ENCODE measurements at places on chromosomes 11 and 22.
A peak's percentile ranks its signal among the peaks of the same experiment; 100 is the strongest.

DNA sequence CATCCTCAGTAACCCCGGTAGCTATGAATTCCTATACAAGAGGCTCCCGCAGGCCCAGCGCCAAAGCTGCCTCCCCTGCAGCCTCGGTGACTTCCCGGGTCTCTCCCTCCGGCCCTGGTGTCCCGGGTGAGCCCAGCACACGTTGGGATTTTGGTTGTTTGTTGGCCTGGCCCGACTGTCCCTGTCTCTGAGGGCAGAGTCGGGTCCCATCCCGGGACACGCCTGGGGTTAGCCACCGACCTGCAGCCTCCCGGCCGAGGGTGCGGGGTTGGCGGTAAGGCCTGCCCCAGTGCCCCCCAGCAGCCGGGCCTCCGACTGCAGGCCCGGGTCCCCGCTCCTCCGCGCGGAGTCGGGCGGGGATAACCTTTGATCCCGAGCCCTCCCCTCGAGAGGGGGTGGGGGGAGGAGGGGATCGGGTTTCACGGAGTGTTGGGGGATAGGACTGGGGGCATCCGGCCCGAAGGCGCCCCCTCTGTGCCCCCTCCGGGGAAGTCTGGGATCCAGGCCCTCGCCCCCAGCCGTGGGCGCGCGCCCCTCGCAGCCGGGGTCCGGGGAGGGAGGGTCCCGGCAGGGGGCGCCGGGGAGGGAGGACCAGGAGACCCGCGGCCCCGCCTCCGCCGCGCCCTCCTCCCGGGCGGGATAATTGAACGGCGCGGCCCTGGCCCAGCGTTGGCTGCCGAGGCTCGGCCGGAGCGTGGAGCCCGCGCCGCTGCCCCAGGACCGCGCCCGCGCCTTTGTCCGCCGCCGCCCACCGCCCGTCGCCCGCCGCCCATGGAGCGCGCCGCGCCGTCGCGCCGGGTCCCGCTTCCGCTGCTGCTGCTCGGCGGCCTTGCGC lies at the start of gene FBLN1:
FBLN1 (plus strand) TSS at position 669 of the 835 bp plus-strand sequence; CDS start at position 772, 103 bp downstream.
- DNase-seq, result no peak
- H3K4me3 ChIP-seq, result peak within 1 kb of the TSS; percentile 71
- H3K4me1 ChIP-seq, result peaks cover 9% of the 10 kb centered on the region
- peak within 1 kb of the TSS; percentile 34 for H3K27ac ChIP-seq
- H3K27me3 ChIP-seq, result no peaks in the 10 kb centered on the region

- no peak for DNase-seq
- H3K27me3 ChIP-seq, result no peaks in the 10 kb centered on the region
- H3K36me3 ChIP-seq, result peaks cover 36% of the 10 kb centered on the region
- H3K27ac ChIP-seq, result peak overlapping the region; percentile 41
- H3K4me3 ChIP-seq, result peak overlapping the region; percentile 45
These were observed 912 bp downstream of the PTPRCAP start for GRCh38 chr11:67436459-67437081.

DNA sequence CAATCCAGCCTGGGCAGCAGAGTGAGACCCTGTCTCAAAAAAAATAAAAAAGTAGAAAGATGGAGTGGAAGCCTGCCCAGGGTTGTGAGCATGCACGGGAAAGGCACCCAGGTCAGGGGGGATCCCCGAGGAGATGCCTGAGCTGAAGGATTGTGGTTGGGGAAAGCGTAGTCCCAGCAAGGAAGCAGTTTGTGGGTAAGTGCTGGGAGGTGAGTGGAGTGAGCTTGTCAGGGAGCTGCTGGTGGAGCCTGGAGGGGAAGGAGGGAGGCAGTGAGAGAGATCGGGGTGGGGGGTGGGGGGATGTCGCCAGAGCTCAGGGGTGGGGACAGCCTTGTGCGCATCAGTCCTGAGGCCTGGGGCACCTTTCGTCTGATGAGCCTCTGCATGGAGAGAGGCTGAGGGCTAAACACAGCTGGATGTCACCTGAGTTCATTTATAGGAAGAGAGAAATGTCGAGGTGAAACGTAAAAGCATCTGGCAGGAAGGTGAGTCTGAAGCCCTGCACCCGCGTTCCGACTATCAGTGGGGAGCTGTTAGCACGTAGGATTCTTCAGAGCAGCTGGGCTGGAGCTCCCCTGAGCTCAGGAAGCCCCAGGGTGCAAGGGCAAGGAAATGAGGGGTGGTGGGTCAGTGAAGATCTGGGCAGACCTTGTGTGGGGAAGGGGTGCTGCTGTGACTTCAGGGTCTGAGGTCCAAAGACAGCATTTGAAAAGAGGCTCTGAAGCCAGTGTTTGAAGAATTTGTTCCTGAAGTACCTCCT lies 10.2 kb downstream of the TMEM121B start:
- H3K36me3 ChIP-seq, result peaks cover 31% of the 10 kb centered on the region
- no peaks in the 10 kb centered on the region for H3K27me3 ChIP-seq
- no peak overlapping the region for H3K27ac ChIP-seq
- DNase-seq, result no peak
- H3K4me1 ChIP-seq, result no peaks in the 10 kb centered on the region
- no peak overlapping the region for H3K4me3 ChIP-seq

DNA sequence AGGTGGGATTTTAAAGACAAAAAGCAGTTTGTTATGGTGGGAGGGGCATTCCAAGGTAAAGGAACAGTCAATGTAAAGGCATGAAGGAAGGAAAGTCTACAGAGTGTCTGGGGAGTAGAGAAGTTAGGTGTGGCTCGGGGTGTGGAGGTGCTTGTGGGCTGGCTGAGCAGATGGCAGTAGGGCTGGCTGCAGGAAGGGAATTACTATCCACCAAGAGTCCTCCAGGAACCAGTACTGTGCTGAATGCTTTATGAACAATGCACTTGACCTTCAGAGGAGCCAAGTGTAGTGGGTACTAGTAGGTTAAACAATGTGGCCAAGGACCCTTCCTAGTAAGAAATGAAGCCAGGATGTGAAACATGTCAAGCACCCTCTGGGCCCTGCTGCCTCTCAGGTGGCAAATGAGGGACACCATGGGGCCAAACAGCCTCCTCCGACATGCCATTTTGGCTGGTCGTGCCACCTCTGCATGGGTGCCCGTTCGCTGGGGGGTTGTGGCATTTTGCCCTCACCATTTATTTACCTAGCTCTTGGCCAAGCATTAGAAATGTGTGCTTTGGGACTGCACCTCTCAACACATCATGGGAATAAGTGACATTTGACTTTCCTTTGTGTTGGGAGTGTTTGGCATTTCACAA lies 123.6 kb upstream of the TENM4 start:
- no peaks in the 10 kb centered on the region for H3K36me3 ChIP-seq
- no peak for DNase-seq

- no peak overlapping the region for H3K27ac ChIP-seq
- H3K27me3 ChIP-seq, result no peaks in the 10 kb centered on the region
- no peaks in the 10 kb centered on the region for H3K4me1 ChIP-seq
- DNase-seq, result no peak
These were observed 242.7 kb upstream of the NCAM1 start for GRCh38 chr11:112718483-112718882.

DNA sequence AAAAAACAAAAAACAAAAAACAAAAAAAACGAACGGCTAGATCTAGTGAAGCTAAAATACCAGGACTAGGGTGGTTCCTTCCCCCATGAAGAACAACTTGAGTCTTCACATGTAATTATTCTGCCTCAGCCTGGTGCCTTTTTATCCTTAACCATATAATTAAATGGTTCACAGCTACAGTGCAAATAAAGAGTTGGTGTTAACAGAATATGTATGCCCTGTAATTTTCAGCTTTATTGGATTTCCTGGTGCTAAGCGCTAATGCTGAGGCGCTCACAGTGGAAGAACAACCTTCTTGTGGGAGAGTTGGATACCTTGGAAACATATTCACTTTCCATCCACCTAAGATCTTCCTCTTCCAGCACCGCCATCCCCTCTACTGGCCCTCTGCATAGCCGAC lies 158.5 kb upstream of the SORL1-AS1 start:
- H3K4me3 ChIP-seq, result no peak overlapping the region
- no peak overlapping the region for H3K27ac ChIP-seq
- DNase-seq, result no peak
- no peaks in the 10 kb centered on the region for H3K4me1 ChIP-seq

DNA sequence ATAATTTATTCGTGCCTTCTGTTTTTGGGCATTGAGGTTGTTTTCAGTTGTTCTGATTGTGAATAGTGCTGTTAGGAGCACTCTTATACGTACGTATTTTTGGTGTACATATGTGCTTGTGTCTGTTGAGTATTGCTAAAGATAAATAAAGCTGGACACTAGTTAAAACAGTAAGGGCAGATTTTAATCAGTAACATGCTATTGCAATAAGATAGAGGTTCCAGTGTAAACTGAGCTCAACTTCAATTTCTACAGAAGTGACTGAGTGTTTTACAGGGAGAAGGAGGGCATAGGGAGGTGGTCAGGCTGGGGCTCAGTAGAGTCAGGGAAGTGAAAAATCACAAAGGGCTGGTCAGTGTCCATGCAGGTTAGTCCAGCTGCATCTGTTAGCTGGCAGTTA lies 76.0 kb upstream of the PARVA start:
- H3K4me3 ChIP-seq, result no peak overlapping the region
- no peaks in the 10 kb centered on the region for H3K4me1 ChIP-seq
- no peaks in the 10 kb centered on the region for H3K27me3 ChIP-seq
- DNase-seq, result no peak

GRCh38 chr11:47003180-47003877 lies 66.8 kb downstream of the CSTPP1 start:
- H3K4me1 ChIP-seq, result peaks cover 25% of the 10 kb centered on the region
- no peaks in the 10 kb centered on the region for H3K36me3 ChIP-seq
- H3K4me3 ChIP-seq, result no peak overlapping the region
- H3K27ac ChIP-seq, result no peak overlapping the region
- H3K27me3 ChIP-seq, result no peaks in the 10 kb centered on the region

- peaks cover 6% of the 10 kb centered on the region for H3K4me1 ChIP-seq
- no peak overlapping the region for H3K4me3 ChIP-seq
- no peaks in the 10 kb centered on the region for H3K27me3 ChIP-seq
- DNase-seq, result no peak
- no peaks in the 10 kb centered on the region for H3K36me3 ChIP-seq
- H3K27ac ChIP-seq, result no peak overlapping the region
These were observed 26.6 kb downstream of the RAB30 start for GRCh38 chr11:83044958-83045712.

DNA sequence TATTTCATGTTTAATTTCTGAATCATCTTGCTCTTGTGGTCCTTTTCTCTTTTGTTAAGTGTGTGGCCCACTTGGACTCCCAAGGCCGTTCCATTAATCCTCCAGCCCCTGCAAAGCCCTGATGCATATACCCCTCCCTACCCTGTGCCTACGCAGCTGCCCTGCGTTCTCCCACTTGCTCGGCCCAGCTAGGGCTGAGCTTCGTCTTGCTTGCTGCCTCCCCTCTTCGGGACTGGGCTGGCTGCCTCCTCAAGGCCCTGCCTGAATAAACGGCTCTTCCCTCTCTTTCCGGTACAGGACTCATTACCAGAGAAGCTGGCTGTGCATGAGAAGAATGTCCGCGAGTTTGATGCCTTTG lies 28.5 kb downstream of the ARHGAP1 start:
- H3K4me1 ChIP-seq, result peaks cover 36% of the 10 kb centered on the region
- no peak overlapping the region for H3K4me3 ChIP-seq
- DNase-seq, result no peak

- H3K4me3 ChIP-seq, result no peak overlapping the region
- DNase-seq, result no peak
- H3K27ac ChIP-seq, result no peak overlapping the region
- no peaks in the 10 kb centered on the region for H3K27me3 ChIP-seq
- H3K4me1 ChIP-seq, result no peaks in the 10 kb centered on the region
- H3K36me3 ChIP-seq, result no peaks in the 10 kb centered on the region
These were observed 902.7 kb downstream of the TBC1D22A start for GRCh38 chr22:47665151-47665550.

- no peak for DNase-seq
- H3K4me3 ChIP-seq, result no peak overlapping the region
- H3K36me3 ChIP-seq, result no peaks in the 10 kb centered on the region
- no peak overlapping the region for H3K27ac ChIP-seq
- H3K4me1 ChIP-seq, result peaks cover 12% of the 10 kb centered on the region
These were observed 334.6 kb downstream of the MN1 start for GRCh38 chr22:27466778-27467438.

GRCh38 chr22:32849501-32849900 lies 48.0 kb downstream of the TIMP3 start:
- H3K27me3 ChIP-seq, result no peaks in the 10 kb centered on the region
- no peak overlapping the region for H3K4me3 ChIP-seq
- no peak overlapping the region for H3K27ac ChIP-seq
- H3K36me3 ChIP-seq, result no peaks in the 10 kb centered on the region
- DNase-seq, result no peak

- peaks cover 34% of the 10 kb centered on the region for H3K36me3 ChIP-seq
- H3K27me3 ChIP-seq, result no peaks in the 10 kb centered on the region
- H3K4me3 ChIP-seq, result no peak overlapping the region
- DNase-seq, result no peak
- no peaks in the 10 kb centered on the region for H3K4me1 ChIP-seq
These were observed 6.1 kb upstream of the ASCL3 start for GRCh38 chr11:8948886-8949285.

DNA sequence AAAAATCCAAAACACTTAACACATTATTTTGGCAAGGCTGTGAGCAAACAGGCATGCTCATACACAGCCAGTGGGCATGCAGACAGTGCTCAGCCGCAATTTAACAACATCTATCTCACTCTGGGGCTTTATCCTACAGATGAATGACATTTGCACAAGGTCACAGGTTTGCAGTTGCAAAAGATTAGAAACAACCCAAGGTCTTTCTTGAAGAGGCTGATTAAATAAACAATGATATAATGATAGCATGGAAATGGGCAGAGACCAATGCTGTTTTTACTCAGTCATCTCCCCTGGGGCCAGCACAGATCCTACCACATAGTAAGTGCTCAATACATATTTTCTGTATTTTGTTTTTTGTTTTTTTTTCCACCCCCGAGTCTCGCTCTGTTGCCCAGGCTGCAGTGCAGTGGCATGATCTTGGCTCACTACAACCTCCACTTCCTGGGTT lies 9.4 kb downstream of the A4GALT start:
- H3K4me3 ChIP-seq, result no peak overlapping the region
- DNase-seq, result no peak
- peak overlapping the region; percentile 34 for H3K27ac ChIP-seq
- H3K36me3 ChIP-seq, result no peaks in the 10 kb centered on the region
- H3K27me3 ChIP-seq, result no peaks in the 10 kb centered on the region

DNA sequence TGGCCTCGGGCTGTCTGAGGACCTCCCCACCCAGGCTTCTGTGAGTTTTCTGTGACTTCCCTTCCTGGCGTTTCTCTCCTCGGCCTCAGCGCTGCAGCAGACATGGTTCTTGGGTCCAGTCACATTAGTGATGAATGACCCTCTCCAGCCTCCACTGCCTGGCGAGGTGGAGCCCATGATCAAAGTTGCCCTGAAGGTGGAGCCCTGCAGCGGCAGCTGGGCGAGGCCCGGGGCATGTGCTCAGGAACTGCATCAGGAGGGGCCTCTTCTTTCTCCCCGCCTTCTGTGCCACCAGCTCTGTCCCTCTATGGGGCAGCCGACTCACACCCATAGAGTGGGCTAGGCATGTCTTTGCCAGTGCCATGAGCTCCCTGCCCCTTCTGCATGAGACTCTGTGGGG lies 1079.7 kb downstream of the TBC1D22A start:
- DNase-seq, result no peak
- no peak overlapping the region for H3K4me3 ChIP-seq
- H3K27ac ChIP-seq, result no peak overlapping the region
- H3K36me3 ChIP-seq, result no peaks in the 10 kb centered on the region

- H3K36me3 ChIP-seq, result no peaks in the 10 kb centered on the region
- no peak for DNase-seq
- peak overlapping the region; percentile 66 for H3K27ac ChIP-seq
- no peaks in the 10 kb centered on the region for H3K27me3 ChIP-seq
- no peak overlapping the region for H3K4me3 ChIP-seq
These were observed 23.8 kb downstream of the CD44 start for GRCh38 chr11:35162745-35163144.

All from thoracic aorta (tissue), 2 donors.